Stimulated activated CD4-positive, alpha-beta T cell treated with anti-CD3 and anti-CD28 coated beads, Interleukin-1b, Interleukin-23, amount 100 ng/mL, for 1 hour (primary cell): ENCODE measurements at places on chromosomes 2 and 18.

DNA sequence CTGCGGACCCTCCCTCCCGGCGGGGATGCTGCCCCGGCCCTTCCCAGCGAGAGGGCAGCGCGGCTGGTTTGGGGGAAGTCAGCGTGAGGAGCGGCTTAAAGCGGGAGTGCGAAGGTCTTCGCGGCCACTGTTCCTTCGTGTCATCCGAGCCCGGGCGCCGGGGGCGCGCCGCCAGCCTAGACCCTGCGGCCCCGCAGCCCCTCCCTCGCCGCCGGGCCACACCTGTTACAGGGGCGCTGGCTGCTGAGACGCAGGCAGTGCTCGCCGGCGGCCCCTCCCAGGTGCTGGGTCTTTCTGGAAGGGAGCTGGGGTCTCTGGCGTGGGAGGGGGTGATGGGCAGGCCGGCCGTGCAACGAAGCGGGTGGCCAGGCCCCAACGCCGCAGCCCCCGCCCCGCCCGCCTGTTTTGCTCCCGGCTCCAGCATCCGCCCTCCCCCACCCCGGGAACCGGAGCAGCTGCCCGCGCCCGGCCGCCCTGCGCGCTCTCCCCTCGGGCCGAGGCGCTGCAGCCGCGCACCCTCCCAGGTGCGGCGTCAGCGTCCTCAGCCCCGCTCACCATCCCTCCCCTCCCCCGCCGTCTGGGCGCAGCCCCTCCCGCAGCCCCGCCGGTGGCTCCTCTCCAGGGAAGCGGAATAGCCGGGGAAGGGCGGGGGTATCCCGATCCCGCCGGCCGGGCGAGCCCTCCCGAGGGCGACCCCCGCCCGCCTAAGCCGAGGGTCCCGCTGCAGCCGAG lies 727 bp downstream of the KIF1A start:
- DNase-seq, result no peak

DNA sequence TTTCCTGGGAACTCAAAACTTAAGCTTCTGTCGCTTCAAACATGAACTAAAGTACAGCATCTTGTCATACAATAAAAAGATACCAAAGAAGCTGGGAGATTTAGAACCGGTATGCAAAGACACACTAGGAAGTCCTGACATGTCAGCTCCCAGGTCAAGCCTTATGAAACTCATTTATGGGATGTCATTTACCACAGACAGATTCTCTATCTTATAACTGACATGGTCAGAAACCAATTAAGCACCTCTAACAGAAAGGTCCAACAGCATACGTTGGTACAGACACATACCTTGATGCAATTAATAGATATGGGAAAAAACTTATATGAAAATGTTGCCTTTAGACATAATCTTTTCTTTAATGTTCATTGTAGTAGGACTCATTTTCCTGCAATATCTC lies 169.0 kb downstream of the SRBD1 start:
- no peak for DNase-seq

DNA sequence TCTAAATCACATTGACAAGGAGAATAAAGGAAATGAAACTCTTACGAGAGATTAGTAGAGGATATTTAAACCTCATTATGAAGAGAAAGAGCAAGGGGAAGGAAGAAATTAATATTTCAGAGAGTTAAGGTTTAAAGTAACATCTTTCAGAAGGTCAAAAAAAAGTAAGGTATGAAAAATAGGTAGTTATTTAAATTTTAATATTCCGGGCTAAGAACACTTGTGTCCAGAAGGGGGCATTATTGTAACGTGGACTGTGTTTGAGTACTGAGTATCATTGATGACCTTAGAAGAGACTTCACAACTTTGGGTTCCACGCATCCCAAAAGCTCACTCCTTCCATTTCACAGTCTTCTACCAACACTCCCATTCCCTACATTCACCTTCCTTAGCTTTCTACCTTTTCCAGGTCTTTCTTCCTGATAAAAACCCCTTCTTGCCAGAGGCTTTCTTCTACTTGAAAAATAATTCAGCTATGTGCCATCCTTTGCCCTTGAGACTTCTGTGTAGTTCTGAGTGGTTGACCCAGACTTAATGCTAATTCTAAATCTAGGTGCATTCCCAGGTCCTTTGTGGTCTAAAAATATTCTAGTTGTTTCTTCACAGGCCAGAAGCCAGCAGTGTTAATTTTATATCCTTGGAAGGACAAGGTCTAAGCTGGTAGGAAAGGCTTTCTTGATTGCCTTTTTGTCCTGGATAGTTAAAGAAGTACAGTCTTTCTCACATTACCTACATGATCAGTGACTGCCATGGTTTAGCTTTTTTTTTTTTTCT lies 16.5 kb downstream of the DYNC1I2 start:
- no peak for DNase-seq

DNA sequence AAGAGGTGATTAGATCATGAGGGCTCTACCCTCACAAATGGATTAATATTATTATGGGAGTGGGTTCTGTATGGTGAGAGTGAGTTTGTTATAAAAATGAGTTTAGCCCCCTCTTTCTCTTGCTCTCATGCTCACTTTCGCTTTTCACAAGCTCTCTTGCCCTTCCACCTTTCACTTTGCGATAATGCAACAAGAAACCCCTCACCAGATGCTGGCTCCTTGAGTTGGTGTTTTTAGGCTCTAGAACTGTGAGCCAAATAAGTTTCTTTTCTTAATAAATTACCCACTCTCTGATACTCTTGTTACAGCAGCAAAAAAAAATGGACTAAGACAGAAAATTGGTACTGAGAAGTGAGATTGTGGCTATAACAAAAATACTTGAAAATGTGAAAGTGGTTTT lies 106.5 kb downstream of the EHBP1 start:
- DNase-seq, result no peak

GRCh38 chr2:192208848-192209247 lies 14.1 kb upstream of the TMEFF2 start:
- DNase-seq, result no peak

DNA sequence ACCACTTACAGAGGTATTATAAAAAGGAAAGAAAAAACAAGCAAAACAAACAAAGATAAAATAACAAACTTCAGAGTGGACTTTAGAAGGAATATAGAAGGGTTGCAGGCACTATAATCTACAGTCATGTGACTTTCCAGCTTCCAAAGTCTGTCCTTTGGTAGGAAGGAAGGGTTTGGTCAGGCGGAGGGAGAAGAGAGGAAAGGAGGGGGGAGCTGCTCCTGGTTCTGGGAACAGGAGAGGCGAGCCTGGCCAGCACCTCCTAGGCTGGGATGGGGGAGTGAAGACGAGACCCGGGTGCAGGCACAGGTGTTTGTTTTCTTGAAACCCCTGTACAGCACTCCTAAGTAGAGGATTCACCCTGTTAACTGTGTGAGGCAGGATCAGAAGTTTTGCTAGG lies 53.8 kb upstream of the GATA6 start:
- DNase-seq, result no peak

GRCh38 chr18:75139226-75139911 lies 69.6 kb downstream of the PTGR3 start:
- DNase-seq, result no peak

DNA sequence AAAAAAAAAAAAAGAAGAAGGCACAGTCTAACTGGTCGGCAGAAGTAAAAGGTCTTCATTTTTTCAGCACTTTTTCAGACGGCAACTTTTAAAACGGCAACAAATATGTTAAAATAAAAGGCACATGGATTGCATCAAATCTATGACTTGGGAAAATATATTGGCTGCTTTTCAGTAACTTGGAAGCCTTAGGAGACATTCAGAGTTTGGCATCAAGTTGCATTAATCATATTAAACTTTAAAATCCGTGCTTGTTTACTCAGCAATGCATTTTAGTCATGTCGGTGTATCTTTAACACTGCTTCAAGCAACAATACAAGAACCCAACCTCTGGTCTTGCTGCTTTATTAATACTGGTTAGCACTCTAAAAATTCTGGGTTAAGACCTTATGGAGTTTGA lies 111.1 kb downstream of the MEP1B start:
- DNase-seq, result no peak

DNA sequence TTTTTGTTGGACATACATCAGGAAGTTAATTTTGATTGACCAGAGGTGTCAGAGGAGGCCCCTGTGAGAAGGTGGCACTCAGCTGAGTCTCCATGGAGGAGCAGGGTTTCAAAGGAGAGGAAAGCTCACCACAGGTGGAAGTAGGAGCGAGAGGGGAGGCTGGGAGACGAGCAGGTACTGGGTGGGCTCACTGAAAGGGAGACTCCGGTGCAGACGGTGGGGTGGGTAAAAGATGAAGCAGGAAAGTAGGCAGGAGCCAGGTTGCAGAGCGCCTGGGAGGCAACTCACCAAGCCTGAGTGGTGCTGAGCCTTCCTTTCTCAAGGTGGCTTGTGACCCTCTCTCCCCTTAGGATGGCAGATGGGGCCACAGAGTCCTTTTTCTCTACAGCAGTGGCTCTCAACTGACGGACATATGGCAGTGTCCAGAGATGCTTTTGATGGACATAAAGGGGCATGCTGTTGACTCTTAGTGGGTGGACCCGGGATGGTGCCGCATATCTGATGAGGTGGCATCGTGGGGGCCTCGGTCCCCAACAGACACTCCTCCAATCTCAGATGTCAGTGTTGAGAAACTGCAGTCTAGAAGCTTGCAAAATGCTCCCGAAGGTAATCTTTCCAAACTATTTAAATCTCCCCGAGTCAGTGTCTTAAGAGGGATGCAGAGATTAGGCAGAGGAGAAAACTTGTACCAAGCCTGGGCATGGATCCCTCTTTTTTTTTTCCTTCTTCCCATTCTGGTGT lies 64.0 kb downstream of the LPIN1 start:
- DNase-seq, result no peak

DNA sequence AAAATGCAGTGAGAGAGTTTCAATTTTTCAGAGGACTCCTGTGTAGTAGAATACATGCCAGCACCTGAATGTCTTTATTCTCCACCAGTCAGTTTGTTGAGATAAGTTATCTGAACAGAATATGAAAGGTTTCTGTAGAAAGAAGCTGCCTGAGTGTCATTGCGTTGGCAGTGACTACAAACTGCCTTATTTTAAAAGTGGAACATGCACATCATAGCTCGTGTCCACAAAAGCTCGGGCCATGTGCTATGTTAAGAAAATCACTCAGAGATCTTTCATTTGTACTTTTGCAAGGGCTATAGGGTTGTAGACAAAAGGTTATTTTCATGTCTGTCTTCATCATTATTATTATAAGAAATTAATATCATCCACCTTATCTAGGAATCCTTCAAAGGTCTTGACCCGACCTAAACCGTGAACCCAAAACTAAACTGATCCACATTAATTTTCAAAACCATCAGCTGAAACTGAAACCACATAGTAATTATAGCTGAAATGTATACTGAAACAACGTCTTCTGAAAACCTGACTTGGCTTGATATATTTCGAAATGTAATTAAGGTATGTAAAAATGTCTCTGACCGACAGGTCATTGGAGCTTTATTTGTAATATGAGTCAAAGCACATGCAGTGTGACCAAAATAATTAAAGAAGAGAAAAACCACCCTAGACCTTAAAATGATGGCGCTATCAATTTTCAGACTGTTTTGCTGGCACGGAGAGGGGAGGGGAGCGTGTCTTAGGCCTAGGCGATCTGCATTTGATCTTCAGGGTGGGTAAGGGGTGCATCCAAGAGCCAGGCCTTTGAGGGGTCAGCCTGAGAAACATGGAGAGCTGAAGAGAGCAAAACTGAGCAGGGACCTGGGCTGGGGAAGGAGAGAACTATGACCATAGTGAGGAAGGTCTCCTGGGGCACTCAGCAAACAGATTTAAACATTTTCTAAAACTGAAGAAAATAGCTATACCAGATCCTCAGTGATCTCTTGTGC lies 232.1 kb downstream of the SOX11 start:
- no peak for DNase-seq

- no peak for DNase-seq
Observed at GRCh38 chr18:39966275-39966674, 1988.8 kb upstream of the PIK3C3 start.

GRCh38 chr18:79334496-79335233 lies 61.1 kb upstream of the NFATC1 start:
- no peak for DNase-seq

- DNase-seq, result no peak
Observed at GRCh38 chr2:142946941-142947340, 69.5 kb downstream of the KYNU start.

DNA sequence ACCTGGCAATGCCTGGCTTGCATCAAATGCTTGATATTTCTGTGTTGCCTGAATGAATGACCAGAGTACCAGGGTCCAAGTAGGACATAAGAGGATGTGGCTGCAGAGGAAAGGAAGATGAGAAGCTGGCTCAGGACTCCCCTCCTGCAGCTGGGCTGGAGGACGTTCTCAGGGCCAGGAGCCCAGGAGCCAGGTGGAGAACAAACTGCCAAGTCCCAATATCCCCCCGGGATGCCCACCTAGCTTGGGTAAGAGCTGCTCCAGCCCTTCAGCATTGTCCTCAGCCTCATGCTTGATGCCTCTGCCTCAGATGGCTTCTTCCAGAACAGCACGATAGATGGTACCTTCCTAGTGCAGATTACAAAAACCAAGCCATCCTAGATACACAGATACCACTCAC lies 8.6 kb upstream of the ATP6V1B1 start:
- DNase-seq, result no peak

DNA sequence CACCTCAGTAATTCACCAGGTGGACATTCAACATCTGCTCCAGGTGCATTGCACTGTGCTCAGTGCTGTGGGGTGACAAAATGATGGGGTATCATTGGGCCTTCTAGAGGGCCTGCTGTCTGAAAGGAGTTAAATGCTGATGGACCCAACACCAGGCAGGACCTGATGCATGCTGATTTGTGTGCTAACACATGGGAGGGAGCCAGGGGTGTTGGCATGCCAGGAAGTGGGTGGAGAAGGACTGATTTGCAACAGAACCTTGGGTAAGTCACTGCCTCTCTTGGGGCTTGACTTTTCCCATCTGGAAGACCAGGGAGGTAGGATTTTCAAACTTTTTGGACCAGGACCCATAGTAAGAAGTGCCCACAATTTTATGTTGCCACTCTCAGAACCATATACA lies 57.9 kb upstream of the CXCR4 start:
- DNase-seq, result no peak

- DNase-seq, result no peak
Observed at GRCh38 chr18:2360861-2361260, 210.4 kb downstream of the METTL4 start.

GRCh38 chr2:985317-985898 lies 34.8 kb downstream of the SNTG2 start:
- DNase-seq, result no peak

GRCh38 chr2:28664120-28664842 lies 87.3 kb upstream of the PPP1CB start:
- DNase-seq, result no peak

GRCh38 chr2:99399795-99400194 lies 62.6 kb downstream of the EIF5B start:
- DNase-seq, result no peak

GRCh38 chr2:71933467-71934319 lies 214.0 kb downstream of the CYP26B1 start:
- DNase-seq, result no peak

- no peak for DNase-seq
Observed at GRCh38 chr18:72086421-72086820, 457.7 kb downstream of the CBLN2 start.

DNA sequence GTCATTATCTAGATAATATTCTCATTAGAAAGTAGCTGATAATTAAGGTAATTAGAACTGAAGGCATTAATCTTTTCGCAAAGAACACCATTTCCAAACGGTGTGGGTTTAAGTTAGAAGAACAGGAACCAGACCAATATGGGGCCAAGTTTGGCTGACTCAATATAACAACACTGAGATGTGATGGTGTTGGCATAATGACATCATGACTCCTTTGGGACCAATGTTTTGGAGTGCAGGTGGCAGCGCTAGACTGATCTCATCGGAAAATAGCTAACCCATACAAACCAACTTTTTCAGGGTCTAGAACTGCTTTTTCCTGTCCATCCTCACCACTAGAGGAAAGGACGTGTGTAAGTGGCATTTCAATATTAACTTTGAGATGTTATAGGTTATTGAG lies 1171.7 kb upstream of the ZEB2 start:
- DNase-seq, result no peak
